ENCODE measurements at places on chromosomes 6 and 20.

DNA sequence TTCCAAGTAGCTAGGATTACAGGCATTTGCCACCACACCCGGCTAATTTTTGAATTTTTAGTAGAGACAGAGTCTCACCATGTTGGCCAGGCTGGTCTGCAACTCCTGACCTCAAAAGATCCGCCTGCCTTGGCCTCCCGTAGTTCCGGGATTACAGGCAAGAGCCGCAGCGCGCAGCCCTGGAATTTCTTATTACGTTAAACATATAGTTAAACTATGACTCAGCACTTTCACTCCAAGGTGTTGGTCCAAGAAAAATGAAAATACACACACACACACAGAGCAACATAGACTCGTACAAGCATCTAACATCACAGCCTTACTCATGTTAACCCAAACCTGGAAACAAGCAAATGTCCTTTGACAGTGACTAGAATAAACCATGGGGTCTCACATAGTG lies 663.9 kb downstream of the PRKN start:
- no peak for DNase-seq

DNA sequence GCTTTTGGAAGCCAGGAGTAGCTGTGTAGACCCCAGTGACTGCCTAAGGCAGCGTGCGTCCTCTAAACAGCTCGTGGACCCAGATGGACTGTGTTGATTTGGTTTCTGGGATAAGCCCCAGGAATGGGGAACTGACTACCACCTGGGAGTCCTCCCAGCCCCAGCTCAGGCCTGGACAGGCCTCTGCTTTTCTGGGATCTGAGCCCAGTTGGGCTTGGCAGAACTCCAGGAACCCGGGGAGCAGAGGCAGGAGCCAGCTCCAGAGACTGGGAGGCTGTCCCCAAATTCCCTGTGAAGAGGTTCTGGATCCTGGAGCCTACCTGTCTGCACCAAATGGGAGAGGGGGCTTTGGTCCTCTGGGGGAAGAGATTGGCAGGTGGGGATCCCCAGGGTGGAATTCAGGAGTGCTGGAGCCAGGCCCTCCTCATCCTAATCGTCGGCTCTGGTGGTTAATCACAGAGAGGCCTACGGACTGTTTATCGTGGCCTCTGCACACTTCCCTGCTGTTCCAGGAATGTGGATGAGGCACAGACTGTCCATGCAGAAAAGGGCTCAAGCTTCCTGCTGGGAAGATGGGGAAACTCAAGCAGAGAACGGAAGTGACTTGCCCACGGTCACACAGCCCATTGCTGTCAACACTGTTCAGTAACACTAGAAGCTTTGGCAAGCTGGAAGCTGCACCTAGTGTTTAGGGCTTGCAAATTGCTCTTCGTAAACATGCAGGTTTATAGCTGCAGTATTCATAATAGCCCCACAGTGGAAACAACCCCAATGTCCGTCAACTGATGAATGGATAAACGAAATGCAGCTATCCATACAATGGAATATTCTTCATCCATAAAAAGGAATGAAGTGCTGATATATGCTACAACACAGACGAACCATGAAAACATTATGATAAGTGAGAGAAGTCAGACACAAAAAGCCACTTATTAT lies 100.6 kb downstream of the KCNB1 start:
- DNase-seq, result no peak

DNA sequence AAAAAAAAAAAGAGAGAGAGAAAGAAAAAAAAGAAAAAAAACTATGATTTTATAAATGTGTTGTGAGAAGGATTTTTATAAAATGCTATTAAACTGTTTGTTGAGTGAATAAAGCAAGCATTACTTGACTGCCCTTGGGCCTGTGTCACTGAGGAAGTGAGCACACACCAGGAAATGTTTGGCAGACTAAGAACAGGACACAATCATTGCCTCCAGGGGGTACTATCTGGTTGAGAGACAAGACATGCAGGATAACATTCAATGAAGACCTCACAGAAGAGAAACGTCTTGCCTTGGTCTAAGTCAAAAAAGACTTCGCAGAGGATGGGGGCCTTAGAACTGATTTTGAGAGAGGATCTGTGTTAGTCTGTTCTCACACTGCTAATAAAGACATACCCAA lies 40.6 kb downstream of the MTFR2 start:
- DNase-seq, result no peak

- DNase-seq, result no peak
Observed at GRCh38 chr20:17873410-17874270, 95.0 kb downstream of the SNX5 start.

- DNase-seq, result no peak
Observed at GRCh38 chr6:15020119-15020770, 225.6 kb upstream of the JARID2 start.

- DNase-seq, result no peak
Observed at GRCh38 chr6:161027385-161027784, 35.8 kb downstream of the MAP3K4 start.

GRCh38 chr6:90432937-90433336 lies 136.3 kb upstream of the BACH2 start:
- no peak for DNase-seq

DNA sequence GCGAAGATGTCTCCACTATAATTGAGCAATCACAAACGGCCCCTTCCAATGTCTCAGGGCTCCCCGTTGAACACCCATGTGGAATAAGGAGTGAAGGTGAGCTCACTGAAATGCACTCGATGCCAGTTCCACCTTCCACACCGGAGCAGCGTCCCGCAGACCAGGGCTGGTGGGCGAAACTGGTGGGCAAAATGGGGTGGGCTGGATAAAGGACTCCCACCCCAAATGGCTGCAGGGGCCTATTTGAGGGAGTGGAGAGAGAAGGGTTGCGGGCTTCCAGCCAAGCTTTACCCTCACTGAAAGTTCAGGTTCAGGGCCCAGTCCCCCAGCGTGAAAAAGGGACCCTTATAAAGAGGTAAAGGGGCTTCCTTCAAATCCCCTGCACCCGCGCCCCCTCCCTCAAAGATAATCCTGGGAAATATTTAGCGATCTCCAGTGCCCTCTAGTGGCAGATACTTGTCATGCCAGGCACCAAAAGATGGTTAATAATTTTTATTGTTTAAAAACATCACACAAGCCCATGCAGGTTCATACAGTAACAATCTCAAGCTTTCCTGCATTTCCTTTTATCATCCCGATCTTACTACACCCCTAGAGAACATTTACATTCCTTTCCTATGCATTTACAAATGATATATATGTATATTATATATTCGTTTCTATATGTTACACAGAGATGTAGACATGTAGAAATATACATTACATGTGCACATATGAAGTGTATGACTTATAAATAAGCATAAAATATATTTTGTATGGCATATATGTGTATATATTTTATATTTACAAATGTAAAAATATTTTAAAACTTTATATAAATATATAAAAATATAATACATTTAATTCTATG lies 58.2 kb upstream of the NKX2-2 start:
- no peak for DNase-seq

DNA sequence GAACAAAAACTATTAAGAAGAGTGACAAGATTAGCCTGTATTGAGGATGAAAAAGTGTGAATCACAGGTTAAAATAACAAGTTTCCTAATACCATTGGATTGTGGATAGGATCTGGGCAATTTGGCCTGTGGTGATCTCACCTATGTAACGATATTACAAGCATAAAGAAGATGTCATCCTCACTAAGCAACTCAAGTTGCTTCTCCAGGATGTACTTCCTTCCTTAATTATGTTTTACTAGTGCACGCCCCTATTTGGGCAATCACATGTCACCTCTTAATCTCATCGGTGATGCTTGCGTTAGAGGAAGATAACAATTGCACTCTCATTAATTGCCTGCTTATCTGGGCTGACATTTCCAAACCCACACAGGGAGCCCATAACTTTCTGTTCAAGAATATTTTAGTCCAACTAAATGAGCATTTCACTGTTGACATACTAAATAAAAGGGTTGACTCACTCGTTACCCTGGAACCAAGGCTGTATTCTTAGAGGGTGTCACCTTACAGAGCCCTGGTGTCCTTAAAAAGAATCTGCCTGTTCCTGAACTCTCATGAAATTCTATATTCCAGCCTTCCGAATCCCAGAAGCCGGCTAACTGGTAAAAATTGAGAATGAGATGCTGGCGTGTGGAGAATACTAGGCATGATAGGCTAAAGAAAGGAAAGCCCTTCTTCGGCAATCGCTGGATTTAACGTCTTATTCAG lies 88.2 kb upstream of the ATXN1 start:
- no peak for DNase-seq

DNA sequence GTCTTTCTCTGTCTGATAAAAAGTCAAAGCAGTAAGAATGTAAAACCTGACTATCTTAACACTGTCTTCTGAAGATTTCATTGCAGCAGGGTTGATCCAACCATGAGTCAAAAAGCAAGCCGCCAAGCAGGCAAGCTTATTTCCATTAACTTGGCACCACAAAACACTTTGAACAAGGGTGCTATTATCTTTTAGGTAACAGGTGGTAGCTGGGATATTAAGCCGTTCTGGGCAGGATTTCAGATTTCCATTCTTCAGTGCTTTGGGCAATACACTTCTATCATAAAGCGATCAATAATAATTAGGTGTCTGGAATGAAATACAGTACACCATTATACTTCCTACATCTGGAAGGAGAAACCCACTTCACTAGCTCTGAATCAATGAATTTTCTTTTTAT lies 181.9 kb downstream of the TBC1D7 start:
- no peak for DNase-seq

- no peak for DNase-seq
Observed at GRCh38 chr20:40636486-40636885, 52.5 kb downstream of the MAFB start.

- no peak for DNase-seq
Observed at GRCh38 chr6:72246926-72247325, 360.6 kb downstream of the RIMS1 start.

DNA sequence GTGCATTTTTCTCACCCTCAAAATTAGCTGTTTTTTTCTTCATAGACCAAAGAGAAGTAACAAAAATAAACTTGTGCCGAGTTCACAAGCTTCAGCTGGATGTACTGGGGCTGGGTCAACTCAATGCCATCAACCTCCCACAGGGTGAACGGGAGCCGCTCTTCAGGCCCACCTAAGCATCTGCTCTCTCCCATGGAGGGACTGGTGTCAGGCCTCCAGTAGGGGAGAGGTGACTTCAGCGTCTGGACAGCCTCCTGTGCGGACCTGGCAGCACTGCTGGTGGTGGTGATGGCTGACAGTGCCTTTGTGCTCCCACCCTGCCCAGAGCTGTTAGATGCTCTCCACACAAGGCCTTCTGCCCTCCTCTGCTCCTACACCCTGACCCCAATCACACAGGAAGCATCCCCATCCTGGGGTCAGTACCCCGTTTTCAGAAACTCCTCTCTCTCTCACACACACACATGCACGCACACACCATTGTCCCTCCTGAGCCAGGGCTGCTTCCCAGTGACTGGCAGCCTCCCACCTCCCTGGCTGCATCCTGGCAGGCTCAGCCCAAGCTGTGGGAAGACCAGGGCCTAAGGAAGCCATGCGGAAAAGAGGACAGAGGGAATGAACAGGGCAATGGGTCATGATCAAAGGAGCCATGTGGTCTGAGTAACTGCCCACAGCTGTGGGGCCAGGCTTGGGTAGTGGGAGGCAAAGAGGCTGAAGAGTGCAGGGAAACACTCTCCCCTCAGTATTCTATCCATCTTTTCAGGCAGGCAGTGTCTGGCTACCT lies 17.7 kb downstream of the CST8 start:
- no peak for DNase-seq

- DNase-seq, result no peak
Observed at GRCh38 chr6:110390404-110390803, 25.0 kb downstream of the DDO start.

GRCh38 chr6:38346291-38347079 lies 293.2 kb downstream of the BTBD9 start:
- no peak for DNase-seq

GRCh38 chr6:105015482-105015881 lies 58.6 kb downstream of the LIN28B start:
- no peak for DNase-seq

GRCh38 chr6:99603421-99604165 lies 3.0 kb upstream of the PRDM13 start:
- no peak for DNase-seq

- no peak for DNase-seq
Observed at GRCh38 chr20:4216142-4216735, 200.9 kb upstream of the RNF24 start.

DNA sequence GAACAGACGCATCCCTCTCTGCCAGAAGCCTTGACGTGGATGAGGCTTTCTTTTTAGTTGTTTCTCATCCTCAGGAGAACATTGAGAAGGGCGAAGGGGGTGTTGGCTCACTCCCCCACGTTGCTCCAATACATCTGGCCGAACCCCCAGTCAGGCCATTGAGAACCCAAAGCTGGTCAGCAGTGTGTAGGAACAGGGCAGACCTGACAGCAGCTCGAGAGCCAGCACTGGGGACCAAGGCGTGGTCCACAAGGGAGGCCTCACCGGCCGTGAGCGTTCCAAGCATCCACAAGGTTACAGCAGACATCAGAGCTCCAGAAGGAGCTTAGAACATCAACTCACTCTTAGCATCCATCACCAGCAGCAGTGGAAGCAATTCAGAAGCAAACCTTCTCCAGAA lies 387.9 kb upstream of the ARID1B start:
- no peak for DNase-seq

GRCh38 chr20:22720206-22720605 lies 135.8 kb upstream of the FOXA2 start:
- no peak for DNase-seq

DNA sequence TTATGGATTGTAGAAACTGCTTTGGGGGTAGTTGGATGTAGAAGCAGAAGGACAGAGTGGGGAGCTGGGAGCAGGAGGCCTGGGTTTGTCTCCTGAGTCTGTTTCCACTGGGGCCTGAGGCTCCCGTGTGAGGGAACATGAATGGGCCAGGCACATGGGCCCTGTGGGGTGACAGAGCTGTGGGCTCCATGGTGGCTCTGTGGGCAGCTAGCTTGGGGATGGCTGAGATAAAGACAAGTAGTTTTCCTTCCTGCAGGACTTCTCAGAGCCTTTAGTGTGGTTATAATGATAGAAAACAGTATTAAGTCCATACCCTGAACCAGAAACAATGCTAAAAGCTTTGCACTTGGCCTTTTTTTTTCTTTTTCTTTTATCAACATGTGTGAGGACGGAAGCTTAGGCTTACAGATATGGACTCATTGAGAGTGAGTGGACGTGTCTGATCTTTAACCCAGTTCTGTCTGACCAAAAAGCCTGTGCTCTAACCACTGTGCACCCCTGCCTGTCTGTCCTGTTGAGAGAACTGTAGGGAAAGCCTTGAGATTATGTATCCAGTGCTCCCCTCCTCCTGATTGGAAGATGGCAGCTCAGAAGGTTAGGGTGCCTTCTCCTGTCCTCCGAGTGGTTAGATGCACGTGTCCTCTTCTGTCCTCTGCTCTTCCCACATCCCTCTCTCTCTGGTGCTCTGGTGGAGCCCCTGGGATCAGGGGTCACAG lies 98.3 kb downstream of the CDH26 start:
- no peak for DNase-seq
